Kasumi-1 (cell line): ENCODE measurements at places on chromosomes 7 and 10.

- DNase-seq, result no peak
Measured at GRCh38 chr10:112232670-112233069, 49.1 kb upstream of the GPAM start.

DNA sequence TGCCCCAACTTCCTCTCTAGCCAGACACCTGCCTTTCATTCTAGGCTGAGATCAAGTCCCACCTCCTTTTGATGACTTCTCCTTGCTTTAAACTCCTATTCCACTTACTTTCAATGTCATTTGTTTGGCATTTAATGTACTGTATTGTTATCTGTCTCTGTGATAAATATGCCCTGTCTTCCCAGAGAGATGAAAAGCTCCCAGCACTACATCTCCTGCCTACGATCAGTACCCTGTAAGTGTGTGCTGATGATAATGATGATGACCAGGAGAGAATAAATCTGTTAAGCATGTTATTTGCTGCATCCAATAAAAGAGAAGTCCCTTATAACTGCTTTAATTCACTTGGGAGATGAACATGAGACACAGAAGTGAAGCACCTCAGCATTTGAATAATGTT is 367.4 kb upstream of the C7orf33 start:
- no peak for DNase-seq

- no peak for DNase-seq
Measured at GRCh38 chr7:13077466-13077865, 390.0 kb downstream of the ARL4A start.

DNA sequence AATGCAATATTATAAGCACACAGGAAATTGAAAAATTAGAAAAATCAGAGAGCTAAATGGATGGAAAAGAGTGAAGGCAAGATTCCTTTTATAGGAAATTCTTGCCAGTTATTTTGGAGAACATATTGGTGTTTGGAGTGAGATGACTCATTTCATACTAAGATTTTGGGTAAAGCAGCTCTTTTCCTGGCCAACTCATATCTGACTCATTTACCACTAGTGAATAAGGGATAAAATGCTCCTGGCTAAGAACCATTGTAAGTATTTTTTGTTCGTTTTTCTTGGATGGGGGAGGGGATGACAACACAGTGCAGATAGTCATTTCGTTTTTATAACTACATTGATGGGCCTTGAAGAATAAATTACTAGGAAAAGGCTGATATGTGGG is 139.3 kb downstream of the TWIST1 start:
- DNase-seq, result no peak

DNA sequence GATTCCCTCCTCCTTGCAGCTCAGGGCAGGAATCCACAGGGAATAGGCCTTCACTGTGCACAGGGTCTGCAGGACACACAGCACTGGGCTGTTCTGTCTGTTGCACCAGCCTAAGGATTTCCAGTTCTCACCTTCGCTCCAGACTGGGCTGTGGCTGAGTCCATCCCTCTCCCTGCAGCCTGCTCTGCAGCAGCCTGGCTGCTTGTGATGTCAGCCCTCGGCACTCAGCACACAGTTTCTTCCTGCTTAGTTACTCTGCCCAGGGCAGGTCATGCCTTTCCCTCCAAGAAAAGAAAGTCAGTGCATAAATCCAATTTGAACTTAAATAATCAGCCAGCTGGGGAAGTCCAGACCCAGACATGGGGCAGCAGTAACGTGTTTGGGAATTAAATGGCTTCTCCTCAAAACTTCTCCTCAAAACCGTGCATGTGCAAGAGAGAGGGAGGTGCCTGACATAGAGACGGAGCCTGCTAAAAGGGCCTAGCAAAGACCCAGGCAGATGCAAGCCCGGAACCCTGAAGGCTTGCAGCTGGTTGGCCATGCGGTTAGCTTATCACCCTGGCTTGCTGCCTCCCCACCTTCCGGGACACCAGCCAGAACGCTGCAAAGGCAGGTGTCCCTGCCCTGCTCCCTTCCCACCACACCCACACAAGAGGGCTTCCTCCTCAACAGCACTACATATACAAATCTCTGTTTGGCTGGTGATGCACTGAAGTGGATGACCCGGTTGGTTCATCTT is 10.9 kb upstream of the GDF2 start:
- DNase-seq, result no peak

DNA sequence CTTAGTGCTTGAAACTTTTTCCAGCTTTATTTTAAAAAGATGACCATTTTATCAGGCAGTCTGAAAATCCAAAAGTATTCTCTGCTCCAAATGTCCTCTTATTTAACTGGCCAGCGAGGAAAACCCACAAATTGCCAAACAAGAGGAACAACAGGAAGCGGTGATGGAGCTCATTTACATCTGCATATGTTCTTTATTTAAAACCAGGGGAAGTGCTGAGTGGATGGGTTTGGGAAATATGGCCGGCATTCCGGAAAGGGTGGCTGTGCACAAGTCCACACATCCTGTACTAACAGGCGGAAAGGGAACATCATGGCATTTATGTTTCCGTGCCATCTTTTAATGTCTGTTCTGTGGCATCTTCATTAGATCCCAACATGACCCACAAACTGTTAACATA is 974.5 kb downstream of the LRMDA start:
- no peak for DNase-seq

DNA sequence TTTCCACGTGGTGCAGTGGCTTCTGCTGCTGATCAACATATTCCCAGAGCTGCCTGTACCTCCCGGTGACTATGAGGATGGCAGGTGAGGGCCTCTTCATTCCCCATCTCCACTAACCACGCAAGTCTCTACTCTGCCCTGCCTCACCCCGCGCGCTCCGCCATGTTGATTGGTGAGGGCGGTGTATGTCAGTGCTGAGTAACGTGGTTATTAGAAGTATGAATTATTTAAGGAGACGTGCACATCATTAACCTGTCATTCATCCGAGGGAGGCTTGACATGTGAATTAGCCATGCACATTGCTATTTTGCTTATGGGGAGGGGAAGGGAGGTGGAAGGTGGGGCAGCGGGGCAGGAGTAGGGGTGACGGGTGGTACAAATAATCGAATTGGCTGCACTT is 138.6 kb downstream of the SORCS3 start:
- DNase-seq, result no peak

DNA sequence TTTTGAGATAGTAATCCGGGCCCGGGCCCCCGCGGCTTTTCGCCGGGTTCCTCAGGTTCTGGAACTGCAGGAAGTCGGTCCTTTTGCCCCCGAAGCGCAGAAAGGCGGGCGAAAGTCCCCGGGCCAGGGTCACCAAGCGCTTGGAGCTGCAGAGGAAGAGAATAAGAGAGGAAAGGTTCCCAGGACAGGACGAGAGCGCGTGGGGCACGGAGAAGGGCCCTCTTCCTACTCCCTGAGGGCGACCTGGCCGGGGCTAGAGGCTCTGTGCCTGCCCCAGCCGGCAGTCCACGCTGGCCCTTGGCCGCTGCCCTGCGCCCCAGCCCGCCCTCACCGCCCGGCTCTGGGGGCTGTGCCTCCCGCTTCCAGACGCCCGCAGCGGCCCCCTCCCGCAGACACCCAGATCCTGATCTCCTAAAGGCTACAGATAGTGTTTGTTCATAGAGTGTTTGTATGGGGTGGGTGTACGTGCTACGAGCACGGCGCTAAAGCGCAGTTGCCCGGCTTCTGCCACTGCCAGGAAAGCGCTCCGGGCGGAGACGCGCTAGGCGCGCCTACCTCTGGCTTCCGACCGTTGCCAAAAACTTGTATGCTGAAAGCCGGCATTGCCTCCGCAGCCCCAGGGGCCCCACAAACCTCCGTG is 3.2 kb downstream of the HPSE2 start:
- DNase-seq, result no peak

- DNase-seq, result no peak
Measured at GRCh38 chr10:128614016-128614605, 487.9 kb upstream of the MKI67 start.

- DNase-seq, result no peak
Measured at GRCh38 chr7:139675127-139676125, 102.4 kb downstream of the HIPK2 start.

DNA sequence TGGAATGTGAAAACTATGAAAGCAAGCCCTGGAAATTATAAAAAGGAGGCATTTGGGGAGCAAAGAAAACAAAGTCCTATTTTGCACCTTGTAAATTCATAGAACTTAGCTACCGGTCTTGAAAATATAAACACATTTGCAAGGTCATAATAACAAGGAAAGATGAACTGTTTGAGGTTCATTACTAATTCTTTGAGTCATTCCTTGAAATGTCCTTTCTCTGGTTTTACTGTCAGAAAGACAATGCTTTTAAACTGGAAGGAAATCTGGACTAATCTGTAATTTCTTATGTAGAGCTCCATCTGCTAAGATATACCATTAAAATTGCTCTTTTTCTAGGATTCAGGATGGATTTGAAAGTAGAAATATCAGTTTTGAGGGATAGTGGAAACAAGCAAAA is 1.4 kb downstream of the ERLIN1 start:
- no peak for DNase-seq

DNA sequence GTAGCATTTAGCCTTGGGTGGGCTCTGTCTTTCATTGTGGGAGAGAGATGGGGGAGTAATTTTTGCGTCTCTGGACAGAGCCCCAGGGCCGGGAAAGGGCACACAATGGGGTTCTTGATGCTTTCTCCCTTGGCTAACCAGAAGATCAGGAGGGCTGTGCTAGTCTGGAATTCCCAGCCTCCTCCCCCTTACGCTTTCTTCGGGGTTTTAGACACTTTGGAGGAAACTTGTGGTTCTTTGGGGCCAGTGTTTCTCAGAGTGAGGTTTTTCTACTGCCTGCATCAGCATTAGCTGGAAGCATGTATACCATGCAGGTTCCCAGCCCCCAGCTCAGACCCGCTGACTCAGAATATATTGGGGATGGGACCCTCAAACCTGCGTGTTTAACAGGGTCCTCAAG is 7.0 kb downstream of the NEURL1 start:
- DNase-seq, result no peak

DNA sequence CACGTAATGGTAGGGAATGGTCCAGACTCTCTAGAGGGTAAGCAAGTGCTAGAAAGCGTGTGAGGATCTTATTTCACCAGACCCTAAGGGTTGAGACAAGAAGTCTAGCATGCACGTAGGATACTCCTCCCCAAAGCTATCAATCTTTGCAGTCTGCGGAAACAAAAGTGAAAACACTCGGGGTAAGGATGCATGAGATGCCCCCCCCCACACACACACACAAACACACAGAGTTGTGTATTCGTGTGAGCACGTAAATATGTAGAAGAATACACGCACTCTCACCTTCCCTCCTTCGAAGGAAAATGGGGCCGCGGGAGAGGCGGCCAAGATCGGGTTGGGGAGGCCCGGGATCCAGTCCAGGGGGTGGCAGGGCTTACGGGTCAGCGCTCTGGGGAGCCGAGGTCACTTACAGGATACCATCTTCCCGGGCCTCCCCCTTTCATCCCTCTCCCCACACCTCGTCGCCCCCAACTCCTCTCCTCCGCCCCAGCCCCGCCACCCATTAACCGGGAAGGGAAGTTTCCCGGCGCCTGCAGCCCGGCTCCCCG is 455 bp downstream of the CUL2 start:
- peak; percentile 35 for DNase-seq

DNA sequence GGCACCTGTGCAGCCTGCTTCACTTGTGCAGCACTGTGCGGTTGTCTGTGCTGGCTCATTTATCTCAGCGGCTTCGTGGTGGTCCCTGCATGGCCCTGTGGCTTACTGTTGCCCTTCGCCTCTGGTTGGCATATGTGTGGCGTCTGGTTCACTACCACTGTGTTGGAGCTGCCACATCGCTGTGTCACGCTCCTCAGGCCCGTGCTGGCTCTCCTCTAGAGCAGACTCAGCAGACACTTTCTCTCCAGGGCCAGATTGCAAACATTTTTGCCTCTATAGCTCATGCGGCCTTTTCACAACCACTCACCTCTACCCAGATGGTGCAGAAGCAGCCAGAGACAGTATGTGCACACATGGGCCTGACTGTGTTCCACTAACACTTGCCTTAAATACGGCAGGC is 37.9 kb downstream of the PPP2R2D start:
- DNase-seq, result no peak

DNA sequence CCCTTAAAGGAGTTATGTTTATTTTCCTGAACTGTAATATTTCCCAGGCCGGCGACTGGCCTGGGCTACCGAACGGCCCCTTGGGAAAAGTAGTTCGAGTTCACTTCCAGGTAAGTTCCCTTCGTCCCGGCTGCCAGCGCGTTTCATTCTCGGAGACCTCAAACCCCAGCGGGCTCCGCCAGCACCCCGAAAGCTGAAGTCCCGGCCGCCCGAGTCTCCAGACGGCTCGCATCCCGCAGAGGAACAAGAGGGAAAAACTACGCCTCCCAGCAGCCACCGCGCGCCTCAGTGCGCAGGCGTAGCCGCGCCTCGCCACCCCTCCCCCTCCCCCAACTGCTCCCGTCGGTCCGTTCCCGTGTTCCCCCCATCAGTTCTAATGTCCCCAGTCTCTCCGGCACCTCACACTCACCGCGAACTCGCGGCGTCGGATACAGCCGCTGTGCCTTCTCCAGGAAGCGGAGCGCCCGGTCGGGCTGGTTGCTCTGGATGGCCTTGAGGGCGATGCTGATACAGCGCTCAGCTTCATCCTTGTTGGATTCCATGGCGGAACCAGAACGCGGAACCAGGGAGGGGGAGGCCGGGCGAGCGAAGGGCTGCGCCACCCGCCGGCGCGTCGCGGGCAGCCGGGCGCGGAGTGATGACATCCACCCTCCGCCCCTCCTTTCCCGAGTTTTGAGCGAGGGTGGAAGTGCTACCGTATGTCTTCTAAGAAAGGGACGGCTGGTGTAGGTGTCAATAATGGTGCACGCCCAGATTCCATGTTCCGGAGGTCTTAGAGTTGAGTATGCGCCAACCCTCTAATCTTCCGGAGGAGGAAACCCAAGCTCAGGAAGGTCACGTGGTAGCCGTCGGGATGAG is at the start of gene DNAJB12:
DNAJB12 (minus strand) TSS at position 564 of the 858 bp plus-strand sequence; CDS start at position 542, 22 bp downstream.
- peak; percentile 99 for DNase-seq

DNA sequence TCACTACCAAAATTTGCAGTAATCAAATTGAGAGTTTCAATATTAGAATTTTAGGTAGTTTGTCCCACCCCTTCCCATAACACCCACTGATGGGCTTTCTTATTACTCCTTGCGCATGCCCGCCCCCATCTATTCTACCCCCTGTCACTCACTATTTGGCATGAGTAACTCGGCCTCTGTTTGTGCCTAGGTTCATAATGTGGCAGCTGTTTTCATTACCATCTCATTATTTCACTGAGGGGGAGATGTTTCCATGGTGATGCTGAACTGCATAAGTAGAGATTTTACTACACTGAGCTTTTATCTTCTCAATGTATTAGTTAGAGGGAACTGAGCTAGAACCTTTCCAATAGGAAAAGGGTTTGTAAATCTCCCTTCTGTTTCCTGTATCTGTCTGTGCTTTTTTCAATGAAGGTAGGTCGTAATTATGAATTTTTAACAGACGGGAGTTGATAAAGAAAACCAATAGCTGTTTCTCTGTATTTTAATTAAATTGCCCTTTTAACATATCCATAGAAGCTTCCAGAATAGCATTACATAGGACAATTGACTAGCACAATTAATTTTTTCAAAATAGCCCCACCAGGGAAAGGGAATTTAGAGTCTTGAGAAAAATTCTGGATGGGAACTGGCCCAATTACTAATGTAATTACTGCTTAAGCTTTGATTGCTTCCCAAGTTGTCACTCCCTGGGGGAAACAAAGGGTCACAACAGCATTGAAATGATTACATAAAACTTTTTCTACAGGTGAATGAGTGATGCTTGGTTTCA is 33.4 kb downstream of the PRPS1L1 start:
- DNase-seq, result no peak
